Osteoblast (primary cell): ENCODE measurements at places on chromosomes 2 and 18. TPM values are rescaled to one million over a fixed set of nuclear protein-coding genes. Genes with fewer than 3 reads are reported as not detected.

Gene CCDC178
- total RNA-seq, result not detected in 2 replicates

Gene MC5R
- total RNA-seq, result 0.36 and 0.59 TPM in 2 replicates

Gene DSC3
- under 0.01 TPM in 2 replicates for total RNA-seq

Gene LAMA1
- 8.3 and 11.2 TPM in 2 replicates for total RNA-seq

Gene FLACC1
- 0.72 and 1.5 TPM in 2 replicates for total RNA-seq
